Stimulated activated CD8-positive, alpha-beta memory T cell treated with anti-CD3 and anti-CD28 coated beads, Interleukin-7, amount 100 ng/mL, for 1 hour (primary cell): ENCODE measurements at places on chromosomes 3 and 15.

DNA sequence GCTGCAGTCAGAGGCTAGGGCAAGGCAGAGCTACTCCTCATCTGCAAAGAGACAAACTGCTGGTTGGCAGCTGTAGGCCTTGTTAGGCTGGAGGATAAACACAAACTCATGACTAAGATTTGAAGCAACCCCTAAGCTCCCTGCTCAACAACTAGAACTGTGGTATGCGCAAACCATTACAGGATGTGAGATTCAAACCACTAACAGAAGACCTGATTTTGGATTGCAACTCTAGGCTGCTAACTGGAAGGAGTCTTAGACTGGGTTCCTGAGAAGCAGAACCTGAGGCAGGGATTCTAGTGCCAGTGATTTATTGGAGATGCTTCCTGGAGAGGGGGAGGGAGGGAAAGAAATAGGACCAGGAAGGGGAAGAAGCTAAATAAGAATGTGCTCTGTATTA lies 22.5 kb downstream of the CCR4 start:
- DNase-seq: no peak

- no peak for DNase-seq
These were observed 1.6 kb upstream of the PLCL2 start for GRCh38 chr3:16883057-16883722.

GRCh38 chr3:124772081-124772831 lies 42.0 kb downstream of the UMPS start:
- no peak for DNase-seq

GRCh38 chr3:55477306-55478303 lies 9.5 kb downstream of the WNT5A start:
- DNase-seq: no peak

GRCh38 chr3:57001356-57001755 lies 59.1 kb upstream of the SPATA12 start:
- no peak for DNase-seq

DNA sequence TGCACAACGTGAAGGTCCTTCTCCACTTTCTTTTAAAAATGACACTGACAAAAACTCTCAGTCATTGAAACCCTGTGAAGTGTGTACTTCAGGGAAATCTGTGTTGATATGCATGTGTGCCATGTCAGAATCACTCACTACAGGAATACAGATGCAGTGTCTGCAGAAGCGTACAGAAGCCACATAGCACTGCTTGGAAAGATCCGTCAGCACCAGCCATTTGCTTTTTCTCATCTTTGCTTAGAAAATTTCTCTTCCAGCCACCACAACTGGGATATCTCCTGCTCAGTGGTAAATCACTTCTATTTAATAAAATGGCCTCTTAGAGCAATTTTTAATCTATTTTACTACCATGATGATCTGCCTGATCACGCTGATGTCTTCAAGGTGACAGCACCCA lies 91.3 kb upstream of the ARHGEF26 start:
- no peak for DNase-seq

DNA sequence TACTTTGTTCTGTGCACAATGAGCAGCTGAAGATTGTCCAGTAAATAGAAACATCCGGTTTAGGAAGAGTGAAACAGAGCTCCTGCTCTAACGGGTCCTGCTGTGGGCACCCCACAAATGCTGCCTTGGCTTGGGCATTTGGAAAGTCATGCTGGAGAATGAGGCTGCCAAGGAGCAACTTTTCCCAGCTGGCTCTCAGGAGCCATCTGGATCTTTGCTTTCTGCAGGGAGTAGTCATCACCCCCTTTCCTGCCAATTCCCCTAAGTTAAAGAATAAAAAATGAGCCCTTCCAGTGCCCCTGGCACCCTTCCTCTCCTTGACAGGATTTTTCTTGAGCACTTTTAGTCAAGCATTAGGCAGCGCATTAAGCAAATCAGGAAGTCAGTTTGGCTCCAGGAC lies 90.0 kb downstream of the FAM43A start:
- DNase-seq: no peak

DNA sequence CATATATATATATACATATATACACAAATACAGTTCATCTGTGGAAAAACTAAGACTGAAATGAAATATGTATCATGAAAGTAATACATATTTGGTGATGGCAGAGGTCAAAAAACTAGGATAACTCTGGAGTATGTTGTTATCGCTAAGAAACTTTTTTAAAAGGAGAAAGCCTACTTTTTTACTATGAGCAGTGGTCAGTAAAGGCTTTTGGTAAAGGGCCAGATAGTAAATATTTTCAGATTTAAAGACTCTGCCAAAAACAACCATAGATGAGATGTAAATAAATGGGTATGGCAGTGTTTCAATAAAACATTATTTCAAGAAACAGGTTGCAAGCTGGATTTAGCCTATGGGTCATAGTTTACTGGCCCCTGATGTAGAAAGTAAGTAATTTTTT lies 93.8 kb upstream of the TGFBR2 start:
- no peak for DNase-seq
